ENCODE measurements at places on chromosomes 6 and 20.

- DNase-seq, result no peak
These were observed 380.3 kb downstream of the DHX35 start for GRCh38 chr20:39342463-39342862.

GRCh38 chr6:37242429-37243052, 15.0 kb upstream of the TBC1D22B start:
- peak; percentile 78 for DNase-seq

- peak; percentile 79 for DNase-seq
These were observed 609 bp downstream of the OGFRL1 start for GRCh38 chr6:71289039-71289801.

GRCh38 chr6:123418071-123418470, 218.7 kb downstream of the TRDN start:
- no peak for DNase-seq

- DNase-seq, result no peak
These were observed 128.4 kb upstream of the ADGRF1 start for GRCh38 chr6:47170617-47170947.

GRCh38 chr20:36340593-36340990, 34.5 kb downstream of the DLGAP4 start:
- DNase-seq, result no peak

DNA sequence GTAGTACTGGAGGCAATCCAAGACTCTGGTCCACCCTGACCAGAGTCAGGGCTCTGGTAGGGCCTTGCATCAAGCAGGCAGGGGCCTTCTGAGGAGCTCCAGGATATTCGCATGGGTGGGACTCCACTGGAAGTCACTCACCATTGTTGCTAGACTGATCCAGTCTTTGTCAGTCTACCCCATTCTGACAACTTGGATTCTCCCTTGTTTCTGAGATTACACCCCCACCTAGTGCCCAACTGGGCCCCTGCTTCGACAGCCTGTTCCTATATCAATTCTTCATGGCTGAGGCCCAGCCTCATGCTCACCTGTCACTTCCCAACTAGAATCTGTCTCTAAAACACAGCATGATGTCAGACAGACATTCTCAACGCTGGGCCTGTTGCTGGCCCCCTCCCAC, 5.2 kb downstream of the SLC35D3 start:
- DNase-seq, result no peak

DNA sequence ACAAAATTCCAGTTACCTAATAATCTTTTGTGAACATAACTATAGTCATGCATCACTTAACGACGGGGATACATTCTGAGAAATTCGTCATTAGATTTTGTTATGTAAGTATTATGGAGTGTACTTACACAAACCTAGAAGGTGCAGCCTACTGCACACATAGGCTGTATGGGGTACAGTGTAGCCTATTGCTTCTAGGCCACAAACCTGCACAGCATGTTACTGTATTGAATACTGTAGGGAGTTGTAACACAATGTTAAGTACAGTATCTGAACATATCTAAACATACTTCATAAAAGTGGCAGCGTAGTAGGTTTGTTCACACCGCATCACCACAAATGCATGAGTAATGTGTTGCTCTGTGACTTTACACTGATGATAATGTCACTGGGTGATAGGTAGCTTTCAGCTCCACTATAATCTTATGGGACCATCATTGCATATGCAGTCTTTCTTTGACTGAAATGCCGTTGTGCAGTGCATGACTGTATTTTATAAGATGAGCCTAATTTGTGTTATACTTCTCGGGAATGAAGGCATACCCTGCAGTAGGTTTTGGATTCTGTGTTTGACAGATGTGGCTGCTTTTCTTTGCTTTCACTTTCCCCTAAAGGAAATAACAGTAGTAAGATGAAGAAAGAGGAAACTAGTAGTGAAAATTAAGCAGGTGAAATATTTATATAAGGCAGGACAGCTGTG, 365.6 kb downstream of the FARS2 start:
- no peak for DNase-seq

GRCh38 chr6:32668226-32668747, 1.8 kb upstream of the HLA-DQB1 start:
- no peak for DNase-seq

GRCh38 chr6:102126488-102126887, 733.0 kb downstream of the GRIK2 start:
- DNase-seq, result no peak

GRCh38 chr6:25311331-25311840, 32.2 kb downstream of the CARMIL1 start:
- DNase-seq, result no peak

DNA sequence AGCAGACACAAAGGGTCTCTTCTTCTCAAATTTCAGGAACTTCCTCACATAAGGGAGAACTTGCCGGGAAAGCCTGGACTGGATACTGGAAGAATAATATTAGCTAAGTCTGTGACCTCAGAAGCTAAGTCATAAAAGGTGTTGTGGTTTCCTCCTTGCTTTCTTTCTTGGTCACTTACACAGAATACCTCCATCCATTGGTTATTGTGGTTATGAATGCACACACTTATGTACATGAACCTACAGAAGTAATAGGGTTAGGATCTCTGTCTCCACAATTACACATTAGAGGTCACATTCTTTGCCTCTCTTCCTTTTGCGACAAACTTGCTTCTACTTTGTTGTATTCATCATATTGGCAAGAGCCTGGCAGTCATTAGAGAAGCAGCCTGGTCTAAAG, 40.4 kb downstream of the ZNF391 start:
- DNase-seq, result no peak

DNA sequence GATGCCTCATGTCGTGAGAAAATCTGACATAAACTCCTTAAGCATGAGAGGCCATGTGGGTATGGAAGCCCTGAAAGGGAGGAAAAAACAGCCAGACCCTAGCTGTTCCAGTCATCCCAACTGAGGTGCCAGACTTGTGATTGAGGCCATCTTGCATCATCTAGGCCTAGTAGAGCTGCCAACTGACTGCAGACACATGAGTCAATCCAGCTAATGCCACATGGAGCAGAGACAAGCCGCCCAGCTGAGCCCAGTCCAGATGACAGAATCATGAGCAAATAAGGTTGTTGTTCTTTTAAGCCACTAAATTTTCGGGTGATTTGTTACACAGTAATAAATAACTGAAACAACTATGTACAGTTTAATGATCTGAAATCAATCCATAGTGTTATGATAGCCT, 680.9 kb downstream of the MAFB start:
- no peak for DNase-seq

- DNase-seq, result no peak
These were observed 67.2 kb upstream of the SYNDIG1 start for GRCh38 chr20:24402188-24402587.

- DNase-seq, result no peak
These were observed 211.0 kb downstream of the TSHZ2 start for GRCh38 chr20:53183181-53183580.

DNA sequence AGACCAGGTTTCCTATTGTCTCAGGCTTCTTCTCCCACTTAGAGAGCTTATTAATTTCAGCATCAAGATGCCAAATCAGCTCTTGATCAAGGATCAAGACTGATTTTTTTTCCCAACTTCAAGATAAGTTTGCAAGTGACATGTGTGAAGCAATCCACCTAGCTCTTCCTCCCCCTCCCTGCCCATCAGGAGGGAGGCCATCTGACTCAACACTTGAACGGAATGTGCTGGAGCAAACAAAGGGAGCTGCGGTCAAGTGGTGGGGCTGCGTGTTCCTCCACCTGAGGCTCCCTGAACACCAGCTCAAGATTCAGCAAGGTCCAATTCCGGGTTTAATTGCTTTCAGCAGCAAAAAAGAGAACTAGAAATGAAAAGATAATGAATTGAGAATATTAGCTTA, 38.7 kb downstream of the TTI1 start:
- no peak for DNase-seq

- no peak for DNase-seq
These were observed 88.3 kb downstream of the FAM50B start for GRCh38 chr6:3937438-3937837.

- DNase-seq, result no peak
These were observed 386.4 kb upstream of the MMS22L start for GRCh38 chr6:97669191-97670031.

DNA sequence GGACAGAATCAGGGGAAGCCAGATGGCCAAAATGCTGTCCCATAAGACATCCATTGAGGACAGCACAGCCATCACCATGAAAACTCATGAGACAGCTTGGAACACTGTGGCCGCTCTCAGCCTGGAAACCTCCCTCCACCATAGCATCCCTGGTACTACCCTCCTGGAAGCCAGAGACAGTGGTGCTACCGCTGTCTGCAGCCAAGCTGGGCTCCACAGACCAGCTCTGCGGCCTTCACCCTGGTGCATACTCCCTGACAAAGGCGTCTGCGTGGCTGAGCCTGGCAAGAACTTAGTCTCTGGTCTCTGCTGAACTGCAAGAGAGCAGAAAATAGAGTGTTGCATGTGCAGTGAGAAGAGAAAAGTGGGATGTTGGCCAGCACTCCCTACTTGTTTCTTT, 558.0 kb downstream of the C6orf118 start:
- DNase-seq, result no peak

DNA sequence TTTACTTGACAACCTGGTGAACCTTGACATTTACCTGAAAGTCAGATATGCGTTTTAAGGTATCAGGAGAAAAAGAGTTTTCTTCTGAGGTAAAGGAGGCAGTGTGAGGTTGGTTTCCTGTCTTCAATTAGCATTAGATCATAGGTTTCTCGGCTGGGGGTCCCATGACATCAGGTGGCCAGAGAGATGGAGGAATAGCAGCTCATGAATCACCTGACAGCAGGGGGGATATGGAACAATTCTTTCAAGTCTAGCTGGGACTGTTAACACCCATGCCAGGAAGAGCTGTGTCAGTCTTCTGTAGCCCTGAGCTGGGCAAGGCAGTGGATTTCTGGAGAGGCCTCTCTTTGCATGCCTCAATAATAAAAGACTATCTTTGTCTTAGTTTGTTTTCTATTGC, 108.0 kb upstream of the TMEM170B start:
- DNase-seq, result no peak

- DNase-seq, result no peak
These were observed 64.2 kb downstream of the GCNT2 start for GRCh38 chr6:10585209-10585845.

- no peak for DNase-seq
These were observed 298.8 kb upstream of the MAP3K7 start for GRCh38 chr6:90885611-90886056.

GRCh38 chr6:153092082-153093013, 38.7 kb downstream of the RGS17 start:
- no peak for DNase-seq

- DNase-seq, result peak; percentile 84
These were observed 5.1 kb downstream of the TP53RK start for GRCh38 chr20:46683939-46684750.

GRCh38 chr20:4134861-4135379, 119.6 kb upstream of the RNF24 start:
- no peak for DNase-seq

DNA sequence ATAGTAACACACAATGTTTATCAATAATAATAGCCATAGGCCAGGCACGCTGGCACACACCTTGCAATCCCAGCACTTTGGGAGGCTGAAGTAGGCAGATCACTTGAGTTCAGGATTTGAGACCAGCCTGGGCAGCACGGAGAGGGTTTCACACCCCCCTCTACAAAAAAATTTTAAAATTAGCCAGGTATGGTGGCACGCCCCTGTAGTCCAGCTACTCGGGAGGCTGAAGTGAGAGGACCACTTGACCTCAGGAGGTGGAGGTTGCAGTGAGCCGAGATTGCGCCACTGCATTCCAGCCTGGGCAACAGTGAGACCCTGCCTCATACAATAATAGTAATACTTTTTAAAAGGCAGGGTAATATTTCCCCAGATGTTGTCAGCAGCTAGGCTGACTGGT, 7.9 kb upstream of the MAPRE1 start:
- DNase-seq, result no peak

GRCh38 chr20:50968289-50968688, 9.7 kb downstream of the MOCS3 start:
- no peak for DNase-seq

DNA sequence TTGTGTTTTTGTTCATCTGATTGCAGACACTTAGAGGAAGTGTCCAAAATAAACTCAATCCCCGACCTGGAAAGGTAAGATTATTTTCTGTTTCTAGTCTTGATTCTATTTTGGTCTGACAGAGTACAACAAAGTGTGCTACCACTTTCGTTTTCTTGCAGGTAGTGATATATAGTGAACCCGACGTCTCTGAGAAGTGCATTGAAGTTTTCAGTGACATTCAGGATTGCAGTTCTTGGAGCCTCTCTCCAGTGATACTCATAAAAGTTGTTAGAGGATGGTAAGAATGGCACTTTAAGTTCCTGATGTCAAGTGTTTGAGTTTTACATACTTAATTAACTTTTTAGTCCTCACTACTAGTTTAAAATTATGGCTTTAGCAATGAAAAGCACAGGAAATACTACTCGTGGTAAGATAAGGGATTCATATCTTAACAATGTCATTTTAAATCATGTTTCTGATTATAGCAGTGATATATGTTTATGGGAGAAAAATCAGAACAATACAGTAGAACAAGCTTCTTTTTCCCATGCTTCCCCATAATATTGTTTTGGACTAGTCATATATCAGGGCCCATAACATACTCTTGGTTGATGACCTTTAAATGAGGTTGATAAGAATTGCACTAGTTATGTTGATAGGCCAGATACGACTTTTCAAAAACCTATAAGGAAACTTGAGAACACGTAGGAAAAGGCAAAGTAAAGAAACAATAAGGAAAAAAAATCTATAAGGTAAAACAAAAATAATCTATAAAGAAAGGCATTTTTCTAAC, 104.0 kb downstream of the RTN4IP1 start:
- DNase-seq, result no peak

- no peak for DNase-seq
These were observed 18.3 kb downstream of the ETV7 start for GRCh38 chr6:36368921-36369865.

DNA sequence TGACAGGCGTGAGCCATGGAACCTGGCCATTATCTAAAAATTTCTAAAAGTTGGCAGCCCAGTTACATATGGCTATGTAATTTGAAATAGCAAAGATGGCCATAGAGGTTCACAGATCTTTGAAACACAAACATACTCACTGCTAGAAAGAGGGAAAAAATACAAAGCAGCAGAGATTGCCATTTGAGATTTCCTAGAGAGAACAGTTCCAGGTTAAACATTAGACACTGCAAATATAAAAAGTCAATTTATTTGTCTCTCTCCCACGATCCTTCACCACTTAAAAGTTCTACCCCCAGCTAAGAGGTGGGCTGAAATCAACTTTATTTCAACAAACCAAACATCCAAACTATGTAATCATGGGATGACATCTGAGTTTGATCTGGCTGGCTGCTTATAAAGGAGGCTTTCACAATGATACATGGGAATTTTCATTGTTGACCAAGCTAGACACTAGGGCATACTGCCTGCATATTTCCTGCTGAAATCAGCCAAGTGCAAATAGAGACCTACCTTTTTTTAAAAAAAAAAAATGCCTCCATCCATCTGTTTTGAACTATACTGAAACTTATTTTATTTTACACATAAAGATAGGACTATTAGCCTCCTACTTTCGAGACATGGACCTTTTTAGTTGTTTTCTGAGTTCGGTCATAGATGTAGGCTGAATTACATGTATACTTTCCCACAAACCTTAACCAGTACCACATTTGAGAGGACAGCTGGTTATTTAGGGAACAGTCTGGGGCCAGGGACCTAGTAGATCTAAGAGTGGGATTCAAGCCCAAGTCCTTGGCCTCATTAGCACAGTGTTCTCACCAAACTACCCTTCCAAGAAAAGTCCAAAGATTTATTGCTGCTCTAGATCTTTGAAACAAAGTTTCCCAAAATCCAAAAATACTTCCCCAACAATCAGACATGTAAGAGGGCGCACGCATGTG, 16.6 kb downstream of the DCDC2 start:
- DNase-seq, result no peak
